ENCODE measurements at places on chromosomes 13 and 19.

DNA sequence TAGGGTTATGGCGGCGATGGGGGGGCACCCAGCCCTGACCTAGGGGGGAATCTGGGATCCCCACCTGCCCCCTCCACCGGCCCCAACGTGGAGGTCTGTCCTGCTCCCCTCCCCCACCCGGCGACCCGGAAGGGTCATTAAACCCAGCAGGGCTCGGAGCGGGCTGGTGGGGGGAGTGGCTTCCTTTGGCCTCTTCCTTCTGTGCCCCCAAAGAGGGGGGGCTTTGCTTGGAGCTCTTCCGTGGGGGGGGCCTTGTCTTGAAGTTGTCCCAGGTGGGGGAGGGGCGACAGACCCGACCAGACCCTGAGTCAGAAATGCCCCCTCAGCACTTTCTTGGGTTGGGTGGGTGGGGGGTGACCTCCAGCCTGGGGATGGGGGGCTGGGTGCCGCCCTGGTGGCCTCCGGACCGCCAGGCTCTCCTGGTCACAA lies 1.5 kb downstream of the ARID3A start:
- DNase-seq, result no peak

DNA sequence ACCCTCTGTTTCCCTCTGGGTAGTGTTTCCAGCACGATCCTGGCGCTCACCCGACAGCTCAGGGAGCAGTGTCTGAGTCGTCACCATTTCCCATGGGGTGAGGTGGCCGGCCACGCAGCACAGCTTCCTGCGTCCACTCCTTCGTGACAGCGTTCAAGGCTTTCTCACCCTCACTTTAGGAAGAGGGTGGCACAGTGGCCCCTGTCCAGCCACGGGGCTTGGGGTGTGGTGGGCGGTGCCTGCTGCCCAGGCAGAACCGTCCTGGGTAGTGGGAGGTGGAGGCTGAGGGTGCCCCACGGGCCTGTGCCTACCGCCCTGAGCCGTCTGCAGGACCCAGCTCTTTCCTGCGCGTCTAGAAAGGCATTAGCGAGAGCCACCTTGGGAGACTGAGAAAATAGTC lies 21.9 kb downstream of the LAMP1 start:
- DNase-seq, result no peak

DNA sequence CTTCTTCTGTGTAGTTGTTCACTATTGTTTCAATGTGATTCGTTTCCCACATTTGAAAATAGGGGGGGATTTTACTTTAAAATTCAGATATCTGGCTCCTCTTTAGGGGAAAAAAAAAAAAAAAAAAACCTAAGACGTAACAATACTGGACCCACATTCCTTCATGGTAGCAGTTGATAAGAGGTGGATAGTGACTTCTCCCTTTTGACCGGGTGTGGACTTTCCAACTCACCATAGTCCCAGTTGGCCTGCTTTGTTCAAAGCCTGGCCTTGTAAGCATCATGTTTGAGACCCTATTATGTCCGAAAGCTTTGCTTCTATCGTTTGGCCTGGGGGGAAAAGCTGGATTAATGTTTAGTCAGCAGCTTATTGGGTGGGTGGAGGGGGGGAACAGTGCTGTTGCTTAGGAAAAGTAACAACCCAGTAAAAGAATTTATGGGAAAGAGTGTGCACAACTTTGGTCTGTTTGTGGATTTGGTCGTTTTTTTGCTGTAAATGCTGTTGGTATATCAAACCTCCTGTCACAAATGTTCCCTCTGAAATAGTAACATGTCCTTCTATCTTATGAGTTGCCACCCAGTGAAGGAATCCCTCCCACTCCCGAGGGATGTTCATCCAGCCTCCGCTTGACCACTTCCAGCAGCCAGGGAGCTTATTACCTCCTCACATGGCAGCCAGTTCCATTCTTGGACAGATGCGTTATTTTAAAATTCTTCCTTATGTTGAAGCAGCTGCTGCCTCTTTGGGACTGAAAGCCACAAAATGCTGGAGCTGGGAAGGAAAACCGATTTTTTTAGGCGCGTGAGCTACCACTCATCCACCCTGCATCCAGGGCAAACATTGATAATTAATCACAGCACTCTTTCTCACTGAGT lies 10.4 kb downstream of the SAMD4B start:
- DNase-seq, result no peak

- no peak for DNase-seq
Measured at GRCh38 chr13:50017819-50018218, 2.6 kb downstream of the KCNRG start.

DNA sequence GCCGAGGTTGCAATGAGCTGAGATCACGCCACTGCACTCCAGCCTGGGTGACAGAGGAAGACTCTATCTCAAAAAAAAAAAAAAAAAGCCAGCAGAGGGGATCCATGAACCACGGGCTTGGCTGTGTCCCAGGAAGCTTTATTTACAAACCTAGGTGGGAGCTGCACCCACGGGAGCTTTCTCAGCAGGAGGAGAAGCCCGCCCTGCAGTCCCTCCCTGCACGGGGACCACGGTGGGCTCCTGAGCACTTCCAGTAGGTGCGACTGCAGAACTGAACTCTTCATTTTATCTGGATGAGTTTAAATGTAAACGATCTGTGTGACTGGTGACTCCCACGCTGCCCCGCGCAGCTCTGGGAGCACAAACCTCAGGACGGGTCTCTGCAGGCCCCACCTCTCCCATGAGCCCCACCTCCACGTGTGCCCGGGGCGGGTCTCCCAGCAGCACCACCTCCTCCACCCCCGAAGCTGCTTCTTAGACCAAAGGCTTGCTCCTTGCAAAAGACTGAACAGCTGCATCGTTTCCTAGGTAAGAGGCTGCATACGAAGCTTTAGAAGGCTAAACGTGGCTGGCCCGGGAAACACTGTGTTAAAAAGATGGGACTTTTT lies 66.4 kb downstream of the SPACA7 start:
- DNase-seq, result no peak

GRCh38 chr13:90872491-90873025 lies 474.9 kb upstream of the MIR17HG start:
- DNase-seq, result no peak

- DNase-seq, result no peak
Measured at GRCh38 chr19:39613597-39613996, 11.3 kb downstream of the LGALS13 start.

DNA sequence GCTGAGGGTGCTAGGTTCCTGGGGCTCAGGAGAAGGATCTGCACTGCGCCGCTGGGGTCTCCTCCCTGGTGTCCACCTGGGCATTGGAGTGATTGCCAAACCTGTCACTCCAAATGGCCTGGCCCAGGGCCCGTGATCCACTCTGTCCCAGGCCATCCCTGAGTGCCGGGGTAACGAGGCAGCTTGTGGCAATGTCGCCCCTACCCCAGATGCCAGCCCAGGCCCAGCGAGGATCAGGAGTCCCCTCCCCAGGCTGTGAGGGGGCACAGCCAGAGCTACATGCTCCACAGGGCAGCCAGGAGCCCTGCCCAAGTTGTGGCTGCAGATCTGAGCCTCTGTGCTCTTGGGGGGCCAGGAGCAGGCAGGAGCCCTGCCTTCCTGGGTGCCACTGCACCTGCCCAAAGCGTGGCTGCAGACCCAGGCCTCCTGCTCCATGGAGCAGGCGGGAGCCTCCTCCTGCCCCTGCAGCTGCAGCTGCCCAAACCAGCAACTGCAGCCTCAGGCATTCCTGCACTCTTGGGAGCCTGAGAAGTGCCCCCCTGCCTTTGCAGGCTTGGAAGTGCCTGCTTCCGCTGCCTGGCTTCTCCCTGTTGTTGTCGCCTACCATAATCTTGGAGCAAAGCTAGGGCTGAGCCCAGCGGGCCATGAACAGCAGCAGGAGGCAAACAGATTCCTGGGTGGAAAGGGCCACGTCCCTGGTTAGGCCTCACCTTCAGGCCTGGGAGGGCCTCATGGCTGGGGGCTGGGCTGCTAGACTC lies 4.6 kb downstream of the IGFL4 start:
- DNase-seq, result no peak

DNA sequence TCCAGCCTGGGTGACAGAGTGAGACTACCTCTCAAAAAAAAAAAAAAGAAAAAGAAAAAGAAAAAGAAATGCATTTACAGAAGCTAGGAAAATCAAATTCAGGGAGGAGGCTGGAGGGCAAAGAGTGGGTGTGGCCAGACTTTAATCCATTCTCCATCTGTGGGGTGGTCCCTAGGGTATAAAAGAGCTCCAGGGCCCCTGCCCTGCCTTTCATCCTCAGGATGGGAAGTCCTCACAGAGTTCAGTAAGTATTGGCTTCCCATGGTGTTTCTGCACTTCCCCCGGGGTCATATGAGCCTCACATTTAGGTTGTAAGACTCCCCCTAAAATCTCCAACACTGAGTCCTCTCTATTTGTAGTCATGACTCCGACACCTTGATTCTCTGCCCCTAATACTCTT lies 33.0 kb downstream of the DPRX start:
- DNase-seq, result no peak

DNA sequence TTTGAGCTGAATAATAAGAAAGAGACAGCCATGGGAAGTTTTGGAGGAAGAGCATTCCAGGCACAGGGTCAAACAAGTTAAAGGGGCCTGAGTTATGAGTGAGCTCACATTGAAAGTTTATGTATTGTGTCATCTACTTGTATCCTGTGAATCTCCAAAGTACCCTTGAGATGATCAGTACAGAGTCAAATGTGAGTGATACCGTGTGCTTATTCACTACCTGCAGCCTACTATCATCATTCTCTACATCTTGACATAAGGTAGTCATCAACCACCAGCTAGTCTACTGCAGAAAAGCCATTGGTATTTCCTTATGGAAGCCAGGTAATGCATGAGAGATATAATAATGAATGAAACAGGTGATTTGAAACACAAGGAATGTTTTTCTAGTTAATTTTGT lies 3.0 kb upstream of the KCTD12 start:
- no peak for DNase-seq

DNA sequence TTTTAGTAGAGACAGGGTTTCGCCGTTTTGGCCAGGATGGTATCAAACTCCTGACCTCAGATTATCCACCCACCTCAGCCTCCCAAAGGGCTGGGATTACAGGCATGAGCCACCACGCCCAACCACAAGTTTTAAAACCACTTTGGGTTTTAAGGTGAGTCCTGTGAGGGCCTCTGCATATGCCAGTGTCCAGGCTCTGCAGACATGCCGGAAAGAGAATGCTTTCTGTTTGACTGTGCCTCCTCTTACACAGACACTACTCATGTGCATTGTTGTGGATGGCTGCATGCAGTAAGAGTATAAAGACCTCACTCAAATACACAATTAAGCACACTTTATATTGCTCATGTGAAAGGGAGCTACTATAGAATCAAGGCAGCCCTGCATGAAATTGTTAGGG lies 20.8 kb upstream of the SLC25A30 start:
- DNase-seq, result no peak

DNA sequence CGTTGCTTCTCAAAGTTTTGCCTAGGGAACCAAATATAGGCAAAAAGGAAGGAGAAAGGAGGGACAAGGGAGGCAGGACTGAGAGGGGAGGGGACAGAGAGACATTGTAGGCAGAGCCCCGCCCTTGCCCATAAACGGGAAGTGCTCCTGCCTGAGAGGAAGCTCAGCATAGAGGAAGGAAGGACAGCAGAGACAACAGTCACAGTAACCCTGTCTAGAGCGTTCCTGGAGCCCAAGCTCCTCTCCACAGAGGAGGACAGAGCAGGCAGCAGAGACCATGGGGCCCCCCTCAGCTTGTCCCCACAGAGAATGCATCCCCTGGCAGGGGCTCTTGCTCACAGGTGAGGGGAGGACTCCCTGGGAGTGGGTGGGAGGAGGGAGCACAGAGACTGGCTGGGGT lies at the start of gene CEACAM21:
CEACAM21 (plus strand) TSS at position 169 of the 400 bp plus-strand sequence; CDS start at position 278, 109 bp downstream.
- DNase-seq, result no peak

DNA sequence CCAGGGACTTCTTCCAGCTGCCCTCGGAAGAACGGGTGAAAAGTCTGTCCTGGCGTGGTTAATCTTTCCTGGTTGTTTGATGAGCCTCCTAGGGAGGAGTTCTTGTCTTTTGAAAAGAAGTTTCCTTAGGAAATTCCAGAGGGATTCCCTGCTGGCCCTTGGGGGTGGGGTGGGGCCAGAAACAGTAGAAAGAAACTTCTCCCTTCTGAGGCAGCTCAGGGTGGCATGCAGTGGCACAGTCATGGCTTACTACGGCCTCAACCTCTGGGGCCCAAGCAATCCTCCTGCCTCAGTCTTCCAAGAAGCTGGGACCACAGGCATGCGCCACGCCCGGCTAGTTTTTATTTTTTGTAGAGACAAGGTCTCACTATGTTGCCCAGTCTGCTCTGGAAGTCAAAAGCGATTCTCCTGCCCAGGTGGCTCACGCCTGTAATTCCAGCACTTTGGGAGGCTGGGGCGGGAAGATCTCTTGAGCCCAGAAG lies 1.5 kb downstream of the ZNF101 start:
- no peak for DNase-seq
